ENCODE measurements at places on chromosomes 3 and 15.

- DNase-seq = no peak
Measured at GRCh38 chr3:16795581-16795980, 89.2 kb upstream of the PLCL2 start.

DNA sequence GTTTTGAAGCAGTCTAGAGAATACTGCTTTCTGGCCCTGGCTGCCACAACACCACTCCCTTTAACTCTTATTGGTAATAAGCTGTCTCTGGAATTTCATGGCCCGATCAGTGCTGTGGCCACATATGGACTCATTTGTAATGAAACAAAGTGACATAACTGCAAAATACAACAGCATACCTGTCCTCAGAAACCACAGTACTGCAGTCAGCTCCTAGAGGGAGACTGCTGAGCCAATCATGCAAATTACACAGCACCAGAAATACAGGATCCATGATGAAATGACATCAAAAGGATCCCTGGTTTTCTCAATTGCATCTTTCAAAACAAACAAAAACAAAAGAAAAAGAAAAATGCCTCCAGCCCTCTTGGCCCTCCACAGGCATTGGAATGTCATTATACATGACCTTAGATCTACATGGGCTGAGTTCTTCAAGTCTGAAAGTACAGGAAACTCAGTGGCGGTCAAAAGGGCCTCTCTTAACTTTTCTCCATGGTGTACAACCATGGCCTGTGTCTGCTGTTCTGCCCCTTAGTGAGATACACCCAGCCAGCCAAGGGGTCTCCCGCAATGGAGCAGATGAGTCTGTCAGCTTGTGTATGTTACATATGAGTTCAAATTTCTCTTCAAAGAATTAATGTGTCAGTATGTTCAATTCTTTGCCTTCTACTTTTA, 24.9 kb upstream of the KBTBD12 start:
- no peak for DNase-seq

DNA sequence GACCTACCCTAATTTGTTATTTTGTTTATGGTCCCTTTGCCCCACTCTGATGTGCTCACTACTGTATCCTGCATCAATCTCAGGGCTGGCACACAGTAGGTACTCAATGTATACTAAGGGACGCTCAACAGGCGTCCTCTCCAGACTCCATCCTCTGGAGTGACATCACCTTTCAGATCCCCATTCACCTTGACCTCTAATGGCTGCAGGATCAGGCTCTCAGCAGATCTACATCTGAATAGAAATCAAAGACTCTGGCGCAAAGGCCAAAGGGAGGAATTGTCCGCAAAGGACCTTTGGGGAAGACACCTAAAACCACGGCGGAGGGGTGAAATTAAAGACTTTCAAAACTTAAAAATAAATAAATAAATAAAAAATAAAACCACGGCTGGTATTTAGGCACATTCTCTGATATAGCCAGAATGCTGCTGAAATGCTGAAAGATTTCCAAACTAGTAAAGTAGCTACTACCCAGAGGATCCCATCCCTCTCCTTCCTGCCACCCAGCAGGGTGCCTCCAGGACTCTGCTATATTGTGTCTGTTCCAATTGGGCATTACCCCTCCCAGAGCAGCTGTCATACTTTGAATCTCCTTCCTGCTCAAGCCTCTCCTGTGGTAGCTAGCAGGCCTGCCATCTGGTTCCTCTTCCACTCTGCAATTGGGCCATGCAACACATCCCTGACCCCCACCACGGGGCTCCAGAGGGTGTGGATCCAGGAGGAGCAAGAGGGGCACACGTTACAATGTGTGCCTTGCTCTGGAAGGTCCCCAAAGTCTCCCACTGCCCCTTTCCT, 6.1 kb downstream of the SHF start:
- DNase-seq = no peak

GRCh38 chr3:126577261-126577660, 18.5 kb upstream of the C3orf22 start:
- no peak for DNase-seq

DNA sequence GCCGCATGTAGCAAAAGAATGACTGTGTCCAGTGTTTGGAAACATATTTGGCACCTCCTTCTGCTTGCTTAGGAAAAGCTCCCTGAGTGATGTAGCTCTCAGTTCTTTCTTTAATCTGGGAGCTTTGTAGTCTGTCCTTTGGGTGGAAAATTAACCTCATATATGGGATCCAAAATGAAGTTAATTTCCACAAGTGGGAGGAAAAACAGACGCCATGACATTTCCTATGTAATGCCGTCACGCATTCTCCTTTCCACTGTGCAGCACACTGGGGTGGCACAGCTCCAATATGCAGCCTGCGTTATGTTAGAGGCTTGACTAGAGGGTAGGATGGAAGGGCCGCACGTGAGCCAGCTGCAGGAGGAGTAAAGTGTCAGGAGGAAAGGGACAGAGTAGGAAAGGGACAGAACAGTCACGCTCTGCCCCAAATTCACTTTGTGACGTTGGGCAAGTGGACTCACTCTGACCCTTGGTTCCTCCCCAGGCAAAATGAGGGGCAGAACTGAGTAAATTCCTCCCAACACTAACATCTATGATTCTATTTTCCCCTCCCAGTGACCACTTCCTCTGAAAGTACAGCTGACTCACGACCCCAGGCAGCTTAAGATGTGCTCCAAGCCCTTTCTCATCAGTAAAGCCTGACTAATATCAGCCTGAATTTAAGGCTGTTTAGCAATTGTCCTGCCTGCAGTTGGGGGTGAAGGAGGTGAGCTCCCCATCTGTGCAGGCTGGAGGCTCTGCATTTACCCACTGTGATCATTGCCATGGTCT, 176.5 kb upstream of the PFN2 start:
- DNase-seq = peak; percentile 81

GRCh38 chr3:35745802-35746484, 106.6 kb downstream of the ARPP21 start:
- no peak for DNase-seq

GRCh38 chr3:182741214-182741613, 52.1 kb upstream of the ATP11B start:
- DNase-seq = no peak

DNA sequence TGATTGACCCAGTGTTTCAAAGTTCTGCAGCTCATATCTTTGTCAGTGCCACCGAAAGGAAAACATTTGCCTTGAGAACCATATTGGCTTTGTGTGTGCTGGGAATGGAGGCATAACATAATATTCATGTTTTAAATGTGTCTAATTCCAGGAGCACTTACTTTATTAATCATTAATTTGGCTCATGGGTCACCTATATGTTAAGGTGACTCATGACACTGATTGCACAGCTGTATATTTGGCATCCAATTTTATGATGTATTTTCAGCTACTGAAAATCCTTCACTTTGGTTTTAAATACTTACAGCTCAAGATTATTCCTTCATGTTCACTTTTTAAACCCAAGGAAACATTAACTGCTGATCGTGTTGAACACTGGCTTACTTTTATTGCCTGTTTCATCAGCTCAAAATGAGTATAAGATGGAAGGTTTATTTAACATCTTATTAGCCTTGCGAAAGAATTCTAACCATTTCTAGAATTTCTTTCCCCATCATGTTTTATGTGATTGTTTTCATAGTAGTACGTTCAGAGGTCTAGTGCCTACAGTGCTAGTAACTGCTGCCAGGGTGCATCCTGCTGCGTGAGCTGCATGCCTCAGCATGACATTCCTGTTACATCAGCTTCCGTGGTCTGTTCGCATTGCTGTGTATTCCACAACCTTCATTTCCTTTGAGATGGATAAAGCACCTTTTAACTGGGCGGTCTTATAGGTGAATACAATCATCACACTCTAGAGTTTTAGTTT, 63.7 kb downstream of the LRCH3 start:
- peak; percentile 79 for DNase-seq

DNA sequence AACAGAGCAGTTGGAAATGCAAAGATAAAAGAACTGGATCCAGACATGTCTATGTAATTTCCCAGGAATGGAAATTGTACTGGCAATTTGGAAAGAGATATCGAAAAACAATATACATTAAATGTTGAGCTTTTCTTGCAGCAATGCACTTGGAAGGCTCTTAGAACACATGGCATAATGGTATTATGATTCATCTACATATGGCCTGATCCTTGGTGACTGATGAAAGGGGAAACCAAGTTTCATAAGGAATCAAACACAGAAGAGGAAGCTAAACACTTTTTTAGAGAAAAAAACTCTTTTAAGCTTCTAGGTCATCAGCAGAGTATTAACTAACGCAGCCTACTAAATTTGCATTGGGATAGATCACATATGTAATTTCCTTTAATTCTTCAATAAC, 12.4 kb upstream of the GREM1 start:
- DNase-seq = no peak

- no peak for DNase-seq
Measured at GRCh38 chr3:105844704-105845103, 24.1 kb downstream of the CBLB start.

DNA sequence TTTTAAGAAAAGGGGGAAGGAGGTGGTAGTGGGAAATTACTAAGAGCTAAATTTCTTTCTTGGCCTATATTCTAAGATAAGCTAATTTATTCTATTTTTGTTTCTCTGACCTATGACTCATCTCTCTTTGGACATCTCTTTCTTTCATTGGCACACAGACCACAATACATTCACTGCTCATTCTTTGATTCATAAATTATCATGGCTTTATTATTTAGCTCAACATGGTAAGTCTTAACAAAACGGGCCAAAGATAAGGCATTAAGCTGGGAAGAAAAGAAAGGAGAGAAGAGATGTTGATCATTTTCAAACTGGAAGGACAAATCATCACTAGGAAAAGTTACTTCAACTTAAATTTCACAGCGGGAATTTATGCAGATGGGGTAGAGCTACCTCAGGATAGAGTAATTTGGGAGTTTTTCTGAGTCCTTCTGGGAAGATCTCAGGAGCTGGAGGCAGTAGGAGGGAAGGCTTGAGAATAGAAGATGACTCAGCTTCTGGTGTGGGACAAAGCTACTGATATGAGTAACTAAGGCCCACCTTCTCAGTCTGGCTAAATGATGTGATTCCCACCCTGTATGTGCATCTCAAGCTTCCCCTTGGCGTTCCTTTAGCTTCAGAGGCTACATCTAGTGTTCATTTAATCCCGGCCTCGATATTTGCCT, 7.5 kb upstream of the ALCAM start:
- DNase-seq = no peak

DNA sequence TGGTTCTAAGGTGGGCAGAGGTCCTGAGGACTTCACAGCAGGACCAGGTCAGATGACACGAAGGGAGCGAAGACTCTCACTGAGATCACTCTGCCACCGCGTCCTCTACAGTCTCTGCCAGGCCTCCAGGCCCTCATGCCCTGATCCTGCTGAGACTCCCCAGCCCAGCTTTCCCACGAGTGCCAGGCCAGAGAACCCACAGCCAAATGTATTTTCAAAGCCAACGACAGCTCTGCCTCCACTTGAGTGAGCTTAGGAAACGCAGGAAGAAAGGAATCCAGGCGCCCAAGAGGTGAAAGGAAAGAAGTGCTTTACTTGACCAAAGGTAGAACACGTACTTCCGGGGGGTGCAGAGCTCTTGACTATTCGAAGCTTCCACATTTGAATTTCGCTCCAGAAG, 275.0 kb downstream of the XXYLT1 start:
- no peak for DNase-seq

DNA sequence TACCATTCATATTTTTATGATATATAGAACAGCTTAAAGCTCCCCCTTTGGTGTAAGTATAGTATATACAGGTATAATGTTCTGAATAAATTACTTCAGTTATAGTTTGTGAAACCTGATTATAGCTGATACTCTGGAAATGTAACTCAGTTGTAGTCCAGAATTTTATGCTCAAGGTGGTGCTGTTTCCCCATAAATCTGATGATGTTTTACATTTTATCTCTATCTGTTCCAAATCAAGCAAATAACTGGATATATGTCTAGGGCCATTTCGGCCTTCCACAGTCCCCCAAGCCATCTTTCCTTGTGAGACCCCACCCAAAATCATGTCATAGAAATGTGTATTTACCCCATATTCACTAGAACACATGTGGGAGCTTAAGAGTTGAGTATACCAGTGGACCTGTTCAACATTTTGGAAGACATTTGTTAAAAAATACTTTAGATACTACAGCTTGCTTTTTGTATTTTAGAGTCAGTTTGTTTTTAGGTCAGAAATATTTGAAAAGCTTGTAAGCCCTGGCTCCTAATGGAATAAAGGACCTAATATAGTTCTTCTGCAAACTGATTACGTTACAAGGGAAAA, 107.1 kb downstream of the ATG7 start:
- peak; percentile 48 for DNase-seq

DNA sequence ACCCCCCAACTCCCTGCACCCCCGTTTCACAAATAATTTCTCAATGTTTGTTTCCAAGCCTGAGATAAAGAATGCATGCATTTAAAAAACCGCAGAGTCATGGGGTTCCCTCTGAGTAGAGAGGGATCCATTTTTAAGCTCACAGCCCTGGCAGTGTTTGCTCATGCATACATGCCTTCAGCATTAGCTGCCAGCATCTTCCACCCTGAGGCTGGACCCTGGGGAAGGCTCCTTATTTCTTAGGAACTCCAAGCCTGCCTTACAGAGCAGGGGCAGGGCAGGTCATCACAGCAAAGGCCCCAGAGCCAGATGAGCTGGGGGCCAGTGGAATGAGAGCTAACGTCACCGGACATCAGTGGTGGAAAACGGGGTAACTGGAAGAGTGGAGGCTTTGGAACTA, 31.3 kb downstream of the TLE3 start:
- DNase-seq = no peak

DNA sequence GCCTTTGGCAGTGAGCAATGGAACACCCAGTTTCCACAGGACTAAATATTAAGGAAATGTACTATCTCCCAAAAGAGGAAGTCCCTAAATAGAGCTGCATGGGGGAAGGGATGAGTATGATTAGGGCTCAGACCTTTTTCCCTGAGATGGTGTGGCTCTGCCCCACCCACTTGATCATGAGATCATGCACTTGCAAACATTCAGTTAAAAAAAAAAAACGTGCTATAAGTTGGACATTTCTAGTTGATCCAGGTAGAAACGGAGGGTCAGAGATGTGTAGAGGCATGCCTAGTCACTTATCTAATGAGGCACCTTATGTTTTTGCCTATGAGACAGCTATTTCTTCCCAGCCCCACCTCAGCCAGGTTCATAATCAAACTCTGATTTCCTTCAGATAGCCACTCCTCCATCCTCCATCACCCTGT, 24.5 kb upstream of the SSR3 start:
- DNase-seq = no peak

- DNase-seq = no peak
Measured at GRCh38 chr3:195221015-195221853, 49.7 kb downstream of the XXYLT1 start.

GRCh38 chr3:42683875-42684598, 1.3 kb upstream of the KLHL40 start:
- peak; percentile 87 for DNase-seq

DNA sequence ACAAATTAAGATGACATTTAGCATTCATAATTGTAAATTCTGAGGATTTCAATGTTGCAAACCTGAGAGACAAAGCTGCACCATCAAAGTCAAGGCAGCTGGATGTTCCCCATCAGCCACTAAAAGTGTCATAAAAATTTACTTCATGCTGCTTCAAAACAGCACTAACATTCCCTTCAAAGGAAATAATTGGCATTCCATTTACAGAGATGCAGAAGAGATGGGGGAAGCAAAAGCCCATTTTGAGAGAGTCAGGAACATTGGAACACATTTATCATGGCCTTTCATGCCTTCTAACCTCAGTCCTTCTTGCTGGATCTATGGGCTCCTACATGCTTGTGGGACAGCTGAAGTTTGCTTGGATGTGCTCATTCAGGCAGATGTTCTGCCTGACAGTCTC, 6.4 kb upstream of the TMEM158 start:
- DNase-seq = no peak

GRCh38 chr3:21601178-21601577, 149.8 kb downstream of the ZNF385D start:
- no peak for DNase-seq
